ENCODE measurements at places on chromosomes 4 and X.

DNA sequence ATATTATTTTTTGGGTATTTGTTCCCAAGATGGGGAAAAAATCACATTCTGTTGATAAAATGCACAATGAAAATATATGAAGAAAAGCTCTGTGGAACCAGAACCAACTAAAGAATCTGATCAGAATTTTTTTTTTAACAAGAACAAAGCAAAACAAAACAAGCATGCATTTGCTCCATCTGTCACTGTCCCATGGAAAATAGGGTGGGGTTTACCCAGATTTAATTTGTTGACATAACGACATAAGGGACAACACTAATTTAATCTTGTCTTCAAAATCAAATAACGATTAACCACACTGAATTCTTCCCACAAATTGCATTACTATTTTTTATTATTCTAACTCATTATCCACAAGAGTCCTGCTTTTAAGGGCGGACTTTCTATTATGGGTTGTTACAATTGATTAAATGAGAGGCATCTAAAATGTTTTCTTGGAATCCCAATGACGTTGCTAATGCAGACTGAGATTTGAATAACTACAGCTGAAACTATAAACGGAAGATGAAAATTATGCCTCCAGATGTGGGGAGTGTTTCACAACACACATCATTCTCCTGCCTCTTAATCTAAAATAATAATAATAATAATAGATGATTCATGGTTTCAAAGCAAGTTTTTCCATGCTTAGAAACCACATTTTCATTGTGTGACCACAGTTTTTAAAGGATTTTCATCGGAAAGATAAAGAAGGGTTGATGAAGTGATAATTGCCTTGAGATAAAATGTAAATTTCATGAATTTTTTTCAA lies 307.0 kb upstream of the CPEB2 start:
- no peak for DNase-seq

DNA sequence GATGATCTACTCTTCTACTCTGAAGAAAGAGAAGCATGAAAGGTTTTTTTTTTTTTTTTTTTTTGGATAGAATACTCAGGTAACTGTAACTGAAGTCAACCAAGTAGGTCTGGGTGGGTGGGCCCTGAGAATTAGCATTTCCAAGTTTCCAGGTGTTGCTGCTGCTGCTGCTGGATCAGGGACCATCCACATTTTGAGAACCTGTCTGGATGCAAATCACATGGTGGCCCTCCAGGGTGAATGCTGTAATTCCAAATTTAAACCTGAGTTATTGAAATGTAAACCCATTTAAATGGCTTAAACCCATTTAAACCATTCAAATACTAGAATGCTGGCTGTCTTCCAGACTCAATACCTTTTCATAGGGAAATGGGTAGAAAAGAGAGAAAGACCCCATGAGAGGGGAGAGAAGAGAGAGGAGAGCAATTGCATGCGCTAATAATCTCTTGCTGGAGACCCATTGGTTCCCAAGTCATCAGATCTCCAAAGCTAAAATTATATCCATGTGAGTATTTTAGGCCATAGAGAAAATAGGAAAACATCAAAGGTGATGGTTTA lies 17.6 kb downstream of the SUPT20HL1 start:
- no peak for DNase-seq

DNA sequence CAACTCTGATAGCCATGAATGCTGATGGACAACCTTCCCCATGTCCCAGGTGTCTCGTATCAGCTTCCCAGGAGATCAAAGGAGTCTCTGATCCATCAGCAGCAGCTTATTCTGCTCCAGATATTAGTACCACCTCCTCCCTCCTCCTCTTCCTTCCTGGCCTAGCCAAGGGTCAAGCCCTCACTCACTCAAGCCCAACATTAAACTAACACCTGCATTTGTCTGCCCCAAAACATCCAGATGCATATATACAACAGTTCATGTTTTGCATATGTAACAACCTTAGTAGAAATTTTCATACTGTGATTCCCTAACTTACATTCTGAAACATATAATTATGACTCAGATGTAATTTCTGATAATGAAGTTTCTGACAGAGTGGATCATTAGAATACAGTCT lies 29.9 kb downstream of the BCLAF3 start:
- DNase-seq, result no peak

- DNase-seq, result peak; percentile 4
These were observed 126.0 kb upstream of the CXorf66 start for GRCh38 chrX:140091125-140091886.

GRCh38 chr4:116755051-116755450 lies 330.3 kb downstream of the TRAM1L1 start:
- DNase-seq, result no peak

GRCh38 chr4:139808381-139808807 lies 142.8 kb downstream of the MGST2 start:
- DNase-seq, result no peak

DNA sequence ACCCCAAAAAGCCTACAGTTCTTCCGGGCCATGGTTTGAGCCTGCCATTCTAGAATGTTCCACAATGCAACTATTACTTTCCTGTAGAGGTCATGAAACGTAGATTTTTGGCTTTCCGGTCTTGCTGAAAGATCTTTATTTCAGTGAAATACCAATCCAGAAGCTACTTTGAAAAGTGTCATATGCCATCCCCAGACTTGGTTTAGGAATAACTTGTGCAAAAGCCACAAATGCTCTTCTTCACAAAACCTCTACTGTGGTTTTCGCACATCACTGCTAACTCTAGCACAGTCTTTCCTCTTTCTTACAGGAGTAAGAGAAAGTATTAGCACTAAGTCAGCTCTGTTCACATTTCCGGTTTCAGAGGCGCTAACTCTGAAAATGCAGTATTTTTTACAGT lies 12.7 kb upstream of the CD40LG start:
- DNase-seq, result no peak

- no peak for DNase-seq
These were observed 12.9 kb downstream of the TXK start for GRCh38 chr4:48121180-48121579.

- no peak for DNase-seq
These were observed 53.9 kb upstream of the RPS6KA3 start for GRCh38 chrX:20320461-20321159.

DNA sequence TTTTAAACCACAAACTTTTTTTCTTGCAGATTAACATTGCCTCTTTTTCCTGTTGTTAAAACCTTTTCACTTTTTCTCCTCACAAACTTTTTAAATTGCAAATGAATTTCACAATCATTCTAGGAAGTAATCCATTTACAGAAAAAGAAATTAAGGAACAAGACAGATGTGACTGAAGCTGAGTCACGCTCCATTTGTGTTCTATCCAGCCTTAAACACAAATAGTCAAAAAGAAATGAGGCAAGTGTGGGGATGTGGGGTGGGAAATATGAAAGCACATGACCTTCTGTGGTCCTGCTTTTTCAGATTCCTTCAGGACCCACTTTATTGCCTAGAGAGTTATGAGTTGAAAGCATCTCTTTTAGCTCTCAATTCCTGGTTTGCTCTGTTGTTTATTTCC lies 197.0 kb downstream of the ADGRL3 start:
- DNase-seq, result no peak

DNA sequence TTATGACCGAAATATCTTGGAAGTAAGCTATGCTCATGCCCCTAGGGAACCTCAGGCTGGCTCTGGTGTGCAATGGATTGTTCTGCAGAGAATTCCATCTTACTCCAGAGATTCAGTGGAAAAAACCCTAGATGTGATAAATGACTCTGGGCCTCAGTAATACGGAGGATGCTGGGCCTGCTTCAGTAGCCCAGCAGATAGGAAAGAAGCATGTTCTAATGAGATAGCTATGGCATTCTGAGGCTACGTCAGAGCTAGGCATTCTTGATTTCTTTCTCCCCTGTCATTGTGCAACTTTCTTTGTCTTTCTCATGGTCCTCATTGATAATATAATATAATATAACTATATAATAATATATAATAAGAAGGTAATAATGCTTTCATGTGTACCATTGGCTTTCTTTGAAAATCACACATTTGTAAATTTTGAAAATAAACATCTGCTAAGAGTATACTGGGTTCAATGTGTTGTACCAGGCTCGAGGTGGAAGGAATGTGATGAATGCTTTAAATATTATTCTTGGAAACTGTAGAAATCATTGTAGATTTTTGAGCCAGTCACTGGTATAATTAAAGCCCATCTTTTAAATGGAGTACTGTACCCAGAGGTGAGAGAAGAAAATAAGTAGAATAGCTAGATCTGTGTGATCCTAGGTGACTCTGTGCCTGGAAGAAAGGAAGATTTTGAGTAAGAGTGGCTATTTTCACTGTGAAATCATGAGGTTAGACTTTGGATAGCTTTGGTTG lies 152.0 kb downstream of the IL15 start:
- DNase-seq, result no peak

GRCh38 chr4:157459785-157460184 lies 239.3 kb downstream of the GRIA2 start:
- DNase-seq, result no peak

GRCh38 chr4:150934022-150934421 lies 81.1 kb downstream of the LRBA start:
- no peak for DNase-seq

DNA sequence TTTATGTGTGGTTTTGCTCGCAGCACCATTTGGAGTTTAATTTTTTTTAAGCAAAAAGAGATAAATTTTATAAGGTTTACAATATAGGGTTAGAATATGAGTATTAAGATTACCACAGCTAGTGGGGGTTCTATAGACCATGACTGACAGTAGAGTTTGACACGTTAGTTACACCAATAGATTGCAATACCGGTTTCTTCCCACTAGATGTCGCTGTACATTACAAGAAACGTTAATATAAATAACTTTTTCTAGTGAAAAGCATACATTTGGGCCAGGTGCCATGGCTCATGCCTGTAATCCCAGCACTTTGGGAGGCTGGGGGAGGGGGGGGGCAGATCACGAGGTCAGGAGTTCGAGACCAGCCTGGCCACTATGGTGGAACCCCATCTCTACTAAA lies 433.6 kb downstream of the MAGEB5 start:
- no peak for DNase-seq

- DNase-seq, result no peak
These were observed 899 bp downstream of the LYAR start for GRCh38 chr4:4289055-4289454.

DNA sequence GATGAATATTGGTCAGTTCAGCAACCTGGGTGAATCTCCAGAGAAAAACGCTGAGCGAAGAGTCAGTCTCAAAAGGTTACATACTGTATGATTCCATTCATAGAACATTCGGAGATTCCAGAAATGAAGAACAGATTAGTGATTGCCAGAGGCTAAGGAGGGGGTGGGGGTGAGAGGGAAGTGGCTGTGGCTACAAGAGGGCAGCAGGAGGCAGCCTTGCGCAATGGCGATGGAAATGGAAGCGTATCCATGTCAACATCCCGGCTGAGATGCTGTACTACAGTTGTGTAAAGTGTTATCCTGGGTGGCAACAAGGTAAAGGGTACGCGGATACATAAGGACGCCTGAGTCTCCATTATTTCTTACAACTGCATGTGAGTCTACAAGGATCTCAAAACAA lies 18.0 kb downstream of the LYAR start:
- no peak for DNase-seq

DNA sequence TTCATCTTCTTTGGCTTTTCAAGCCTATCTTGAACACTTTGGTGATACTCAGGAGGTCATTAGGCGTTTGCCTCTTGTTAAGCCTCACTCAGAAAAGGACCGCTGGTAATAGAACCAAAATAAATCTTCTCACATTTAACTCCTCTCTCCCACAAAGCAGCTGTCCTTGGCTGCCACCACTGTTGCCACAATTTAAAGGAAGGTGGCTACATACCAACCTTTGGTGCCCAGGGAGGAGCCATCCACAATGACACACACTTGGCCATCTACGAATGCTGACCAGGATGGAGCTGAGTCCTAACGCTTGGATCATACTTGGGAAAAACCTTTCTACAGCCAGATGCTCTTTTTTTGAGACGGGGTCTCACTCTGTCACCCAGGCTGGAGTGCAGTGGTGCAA lies 210.2 kb downstream of the HS6ST2 start:
- no peak for DNase-seq

- no peak for DNase-seq
These were observed 136.5 kb upstream of the AADAT start for GRCh38 chr4:170226288-170226687.

DNA sequence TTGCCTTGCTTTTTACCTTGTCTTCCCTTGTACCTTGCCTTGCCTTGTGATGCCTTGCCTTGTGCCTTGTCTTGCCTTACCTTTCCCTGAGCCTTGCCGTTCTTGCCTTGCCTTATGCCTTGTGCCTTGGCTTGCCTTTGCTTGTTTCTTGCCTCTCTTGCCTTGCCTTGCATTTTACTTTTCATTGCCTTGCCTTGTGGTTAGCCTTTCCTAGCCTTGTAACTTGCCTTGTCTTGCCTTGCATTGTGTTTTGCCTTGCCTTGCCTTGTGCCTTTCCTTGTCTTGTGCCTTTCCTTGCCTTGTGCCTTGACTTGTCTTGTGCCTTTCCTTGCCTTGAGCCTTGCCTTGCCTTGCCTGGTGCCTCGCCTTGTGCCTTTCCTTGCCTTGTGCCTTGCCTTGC lies 84.6 kb downstream of the TAB3 start:
- DNase-seq, result no peak

- no peak for DNase-seq
These were observed 43.8 kb upstream of the KCNIP4 start for GRCh38 chr4:21992330-21992729.

- DNase-seq, result no peak
These were observed 14.6 kb downstream of the APBB2 start for GRCh38 chr4:41199788-41200187.

DNA sequence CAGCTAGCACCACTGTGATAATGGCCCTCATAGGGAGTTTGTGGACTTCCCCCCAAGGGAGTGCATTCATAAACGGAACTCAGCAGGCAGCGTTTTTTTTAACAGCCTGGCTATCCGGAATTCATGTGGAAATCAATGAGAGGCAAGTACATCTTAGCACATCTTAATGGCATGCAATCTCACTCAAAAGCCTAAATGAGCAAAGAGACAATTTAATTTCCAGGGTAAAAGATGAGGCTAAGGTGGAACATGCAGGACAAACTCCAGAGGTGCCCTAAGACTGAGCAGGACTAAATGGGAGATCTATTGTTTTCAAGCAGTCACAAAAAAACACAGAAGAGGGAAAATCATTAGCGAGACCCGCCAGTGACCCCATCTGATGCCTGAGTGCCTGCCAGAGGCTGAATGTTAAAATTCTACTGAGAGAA lies 243.5 kb upstream of the KCNIP4 start:
- DNase-seq, result no peak

All from T-helper 2 cell (primary cell).